ENCODE measurements at places on chromosomes 1 and 21.

GRCh38 chr1:222546548-222547259 lies 1.2 kb downstream of the HHIPL2 start:
- no peak for DNase-seq

GRCh38 chr1:47438165-47439016 lies 547 bp downstream of the FOXD2 start:
- no peak for DNase-seq

DNA sequence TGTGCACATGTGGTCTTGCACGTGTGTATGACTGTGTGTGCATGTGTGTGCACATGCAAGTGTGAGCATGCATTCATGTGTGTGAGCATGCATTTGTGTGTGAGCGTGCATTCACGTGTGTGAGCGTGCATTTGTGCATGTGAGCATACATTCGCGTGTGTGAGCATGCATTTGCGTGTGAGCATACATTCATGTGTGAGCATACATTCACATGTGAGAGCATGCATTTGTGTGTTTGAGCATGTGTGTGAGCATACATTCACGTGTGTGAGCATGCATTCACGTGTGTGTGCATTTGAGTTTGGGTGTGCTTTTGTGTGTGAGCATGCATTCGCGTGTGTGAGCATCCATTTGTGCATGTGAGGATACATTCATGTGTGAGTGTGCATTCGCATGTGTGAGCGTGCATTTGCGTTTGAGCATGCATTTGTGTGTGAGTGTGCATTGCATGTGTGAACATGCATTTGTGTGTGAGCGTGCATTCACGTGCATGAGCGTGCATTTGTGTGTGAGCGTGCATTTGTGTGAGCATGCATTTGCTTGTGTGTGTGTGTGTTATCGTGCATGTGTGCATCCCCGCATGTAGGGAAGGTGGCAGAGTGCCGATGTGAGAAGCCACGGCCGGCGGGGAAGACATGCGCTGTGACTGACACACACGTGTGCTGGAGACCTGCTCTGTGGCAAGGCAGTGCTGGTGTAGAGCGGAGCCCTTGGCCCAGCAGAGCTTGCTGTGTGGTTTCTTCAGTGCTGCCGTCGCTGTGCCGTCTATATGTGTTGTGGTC lies 18.2 kb downstream of the ITGB2 start:
- DNase-seq = no peak

DNA sequence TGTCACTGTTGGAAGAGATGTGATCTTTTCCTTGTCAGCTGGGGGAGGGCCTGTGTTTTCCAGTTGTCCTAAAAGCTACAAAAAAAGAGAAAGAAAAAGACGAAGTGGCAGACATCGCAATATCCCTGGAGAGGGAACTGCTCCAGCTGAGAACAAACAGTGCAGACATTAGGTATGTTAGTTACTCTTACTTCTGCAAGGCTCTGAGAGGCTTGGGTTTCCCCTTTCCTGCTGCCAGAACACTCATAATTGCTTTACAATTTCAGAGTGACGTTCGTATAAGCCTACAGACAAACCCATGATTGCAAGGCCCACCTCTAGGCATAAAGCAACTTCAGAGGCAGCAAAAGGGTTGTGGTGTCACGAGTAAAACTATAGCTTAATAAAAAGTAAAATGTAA lies 31.1 kb downstream of the CD160 start:
- no peak for DNase-seq

DNA sequence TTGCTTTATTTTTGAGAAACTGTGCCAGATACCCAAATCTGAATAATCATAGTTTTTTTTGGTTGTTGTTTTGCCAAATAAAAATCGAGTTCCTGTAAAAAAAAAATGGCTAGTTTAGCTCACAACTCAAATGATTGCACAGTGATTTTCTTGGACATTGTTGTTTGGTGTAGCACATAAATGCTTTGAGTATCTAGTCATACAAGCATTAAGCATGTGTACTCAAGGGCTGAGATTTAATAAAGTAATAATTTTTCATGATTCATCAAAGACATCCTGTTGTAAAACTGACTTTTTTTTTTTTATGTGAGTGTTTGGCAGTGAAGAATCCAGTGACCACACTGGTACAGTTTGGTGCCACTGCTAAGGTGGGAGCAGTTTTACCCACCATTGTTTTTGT lies 18.8 kb downstream of the ITSN1 start:
- no peak for DNase-seq

DNA sequence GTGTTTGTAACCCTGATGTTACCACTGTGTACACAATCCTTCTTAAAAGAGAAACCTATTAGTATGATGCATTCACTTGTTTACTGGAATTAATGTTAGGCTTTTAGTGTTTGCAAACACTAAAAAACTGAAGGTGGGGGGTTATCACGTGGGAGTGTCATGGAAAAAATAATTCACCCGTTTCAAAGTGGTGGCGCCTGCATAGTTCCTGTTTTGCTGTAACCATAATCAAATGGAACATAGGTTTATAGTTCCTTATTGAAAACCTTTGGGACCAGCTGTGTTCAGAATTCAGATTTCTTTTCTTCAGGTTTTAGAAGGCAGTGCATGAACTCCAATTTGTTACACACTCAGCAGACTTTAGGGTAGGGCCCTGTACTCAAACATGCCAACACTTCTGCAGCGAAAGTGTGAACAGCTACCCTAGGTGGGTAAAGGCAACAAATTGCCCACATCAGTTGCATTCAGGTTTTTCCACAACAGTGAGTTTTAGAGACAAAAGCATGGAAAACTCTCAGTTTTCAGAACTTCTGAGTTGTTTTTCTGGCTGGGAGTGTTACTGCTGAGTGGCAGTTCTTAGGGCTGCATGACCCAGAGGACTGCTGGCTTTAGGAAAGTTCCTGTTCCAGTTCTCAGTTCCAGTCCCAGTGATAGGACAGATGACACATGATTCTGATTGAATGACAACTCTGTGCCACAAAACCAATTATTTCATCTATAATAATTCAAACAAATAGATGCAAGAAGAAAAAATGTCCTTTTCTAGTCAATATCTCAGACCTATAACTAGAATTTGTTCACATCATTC lies 29.1 kb upstream of the IVNS1ABP start:
- no peak for DNase-seq

DNA sequence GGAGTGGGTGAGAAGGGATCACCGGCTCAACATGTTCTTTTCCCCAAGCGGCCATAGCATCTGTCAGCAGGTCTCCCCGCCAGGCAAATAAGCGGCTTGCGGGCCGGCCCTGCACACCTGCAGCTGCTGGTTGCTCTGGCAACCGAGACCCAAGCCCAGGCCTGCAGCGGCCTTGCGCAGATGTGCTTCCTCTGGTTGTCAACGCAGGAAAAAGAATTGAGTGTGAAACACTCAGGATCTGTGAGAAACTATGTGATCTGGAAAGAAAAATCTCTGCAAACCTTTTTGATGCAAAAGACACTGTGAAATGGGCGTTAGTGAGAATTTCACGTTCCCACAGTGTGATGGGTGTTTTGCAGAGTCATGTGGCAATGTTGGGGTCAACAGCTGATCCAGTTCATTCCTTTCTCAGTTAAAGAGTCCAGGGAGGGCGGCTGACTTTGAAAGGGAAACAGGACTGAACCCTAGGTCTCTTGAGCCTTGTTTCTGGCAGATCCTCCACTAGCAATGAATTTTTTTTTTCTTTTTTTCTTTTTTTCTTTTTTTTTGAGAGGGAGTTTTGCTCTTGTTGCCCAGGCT lies 28.4 kb downstream of the TOMM20 start:
- DNase-seq = peak; percentile 83

DNA sequence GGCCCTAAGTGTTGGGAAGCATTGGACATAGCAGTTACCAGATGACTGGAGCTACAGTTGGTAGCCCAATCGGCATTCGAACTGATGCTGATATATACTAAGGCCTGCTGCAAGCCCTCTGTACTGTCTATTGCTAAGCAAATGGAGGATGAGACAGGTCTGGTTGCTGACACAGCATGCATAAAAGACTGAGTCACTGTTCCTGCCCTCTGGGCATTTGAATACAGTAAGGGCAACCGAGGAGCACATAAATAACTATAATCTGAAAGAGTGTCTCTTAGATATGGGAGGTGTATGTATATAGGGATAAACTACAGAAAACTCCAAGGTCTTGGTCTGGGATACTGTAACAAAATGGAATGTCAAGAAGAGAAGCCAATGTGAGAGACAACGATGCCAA lies 16.8 kb upstream of the MARK1 start:
- no peak for DNase-seq

DNA sequence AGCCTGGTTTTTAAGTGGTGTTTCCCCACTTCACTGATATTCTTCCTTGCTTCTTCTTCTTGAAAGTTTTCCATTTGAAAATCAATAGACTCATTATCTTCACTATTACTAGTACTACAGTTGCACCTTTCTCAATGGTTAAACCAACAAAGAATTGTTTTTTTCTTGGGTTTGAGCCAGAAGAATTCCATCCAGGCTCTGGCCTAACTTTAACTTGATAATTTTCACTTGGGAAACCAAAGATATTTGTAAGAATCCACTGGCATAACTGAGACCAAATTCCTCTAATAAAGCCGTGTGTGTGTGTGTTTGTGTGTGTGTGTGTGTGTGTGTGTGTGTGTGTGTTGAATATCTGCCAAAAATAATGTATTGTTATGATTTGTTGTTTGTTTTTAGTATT lies 103.2 kb downstream of the SGIP1 start:
- no peak for DNase-seq

- DNase-seq = no peak
Observed at GRCh38 chr1:150420560-150421265, 56.8 kb downstream of the RPRD2 start.

DNA sequence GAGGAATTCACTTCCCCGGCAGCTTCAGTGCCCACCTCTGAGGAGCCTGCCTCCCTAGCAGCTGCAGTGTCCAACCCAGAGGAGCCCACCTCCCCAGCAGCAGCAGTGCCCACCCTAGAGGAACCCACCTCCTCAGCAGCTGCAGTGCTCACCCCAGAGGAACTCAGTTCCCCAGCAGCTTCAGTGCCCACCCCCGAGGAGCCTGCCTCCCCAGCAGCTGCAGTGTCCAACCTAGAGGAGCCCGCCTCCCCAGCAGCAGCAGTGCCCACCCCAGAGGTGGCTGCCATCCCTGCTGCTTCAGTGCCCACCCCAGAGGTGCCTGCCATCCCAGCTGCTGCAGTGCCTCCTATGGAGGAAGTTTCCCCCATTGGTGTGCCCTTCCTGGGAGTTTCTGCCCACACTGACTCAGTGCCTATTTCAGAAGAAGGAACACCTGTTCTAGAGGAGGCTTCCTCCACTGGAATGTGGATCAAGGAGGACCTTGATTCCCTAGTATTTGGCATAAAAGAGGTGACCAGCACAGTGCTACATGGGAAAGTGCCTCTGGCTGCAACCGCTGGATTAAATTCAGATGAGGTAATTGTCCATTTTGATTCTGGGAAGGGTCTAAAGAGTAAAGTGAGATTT lies 77.4 kb upstream of the BMP8A start:
- no peak for DNase-seq

- no peak for DNase-seq
Observed at GRCh38 chr1:36390411-36390810, 4.7 kb upstream of the STK40 start.

- no peak for DNase-seq
Observed at GRCh38 chr1:235461954-235462353, 42.3 kb downstream of the B3GALNT2 start.

- DNase-seq = no peak
Observed at GRCh38 chr1:151011154-151011850, 3.1 kb downstream of the PRUNE1 start.

- no peak for DNase-seq
Observed at GRCh38 chr1:151193856-151194255, 3.9 kb upstream of the VPS72 start.
